Activated CD8-positive, alpha-beta memory T cell treated with anti-CD3 and anti-CD28 coated beads for 24 hours (primary cell): ENCODE measurements at places on chromosomes 12 and 14.

- DNase-seq, result no peak
These were observed 386 bp downstream of the LIN52 start for GRCh38 chr14:74085047-74085637.

- DNase-seq, result no peak
These were observed 21.0 kb upstream of the MYBPC1 start for GRCh38 chr12:101573743-101574142.

DNA sequence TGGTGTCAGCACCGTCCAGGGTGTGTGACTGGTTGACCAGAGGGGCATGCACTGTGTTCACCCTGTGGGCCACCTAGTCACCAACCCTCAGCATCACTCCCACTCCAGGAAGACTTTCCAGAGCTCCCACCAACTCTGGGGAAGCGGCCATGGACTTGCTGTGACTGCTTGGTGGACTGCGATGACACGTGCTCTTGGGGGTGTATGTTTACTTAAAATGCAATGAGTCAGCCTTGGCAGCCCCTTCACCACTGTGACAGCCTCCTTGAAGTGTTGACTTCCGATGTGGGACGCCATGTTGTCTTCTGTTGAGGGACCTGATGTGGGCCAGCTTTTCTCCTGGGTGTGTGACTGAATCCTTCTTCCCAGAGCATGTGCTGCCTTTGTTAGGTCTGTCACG is 151.1 kb upstream of the RTL1 start:
- DNase-seq, result no peak

DNA sequence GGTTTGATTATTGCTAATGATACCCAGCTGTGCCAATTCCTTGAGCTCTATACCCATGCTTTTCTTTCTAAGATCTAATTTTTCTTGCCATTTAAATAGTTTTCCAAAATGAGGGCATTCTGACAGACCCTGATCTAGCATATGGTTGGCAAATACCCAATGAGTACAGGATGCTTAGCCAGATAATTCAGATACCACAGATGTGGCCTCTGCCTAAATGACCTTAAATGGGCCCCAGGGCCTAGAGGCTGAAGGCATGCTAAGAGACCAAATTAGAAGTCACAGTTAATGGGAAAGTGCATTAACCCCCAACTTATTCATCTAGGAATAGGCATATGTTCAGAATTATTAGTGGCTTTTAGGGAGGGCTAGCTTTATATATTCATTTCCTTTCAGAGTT is 122.3 kb upstream of the CNOT2 start:
- no peak for DNase-seq

DNA sequence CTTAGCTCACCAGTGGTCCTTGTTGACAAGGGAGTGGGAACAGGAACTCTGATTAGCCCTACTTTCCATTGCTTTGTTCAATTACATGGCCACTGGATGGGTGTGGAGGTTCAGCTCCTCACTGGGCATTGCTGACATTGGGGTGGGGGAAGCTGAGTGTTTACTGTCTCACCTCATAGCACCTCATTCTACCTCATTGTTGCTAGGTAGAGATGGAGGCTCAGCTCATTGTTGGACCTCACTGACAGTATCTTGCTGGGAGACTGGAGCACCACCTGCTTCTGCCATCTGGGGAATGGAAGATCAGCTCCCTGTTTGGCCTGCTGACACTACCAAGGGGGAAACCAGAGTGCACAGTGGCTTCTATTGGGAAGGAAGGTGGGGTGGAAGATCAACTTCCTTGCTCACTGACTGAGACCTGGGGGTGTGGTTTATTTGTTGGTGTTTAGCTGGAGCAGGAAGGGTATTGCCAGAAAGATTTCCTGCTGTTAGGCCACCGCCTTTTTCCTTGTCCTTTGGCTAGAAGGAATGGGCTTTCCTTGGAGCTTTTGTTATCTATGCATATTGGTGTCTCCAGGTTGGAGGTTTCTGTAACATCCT is 1.3 kb upstream of the OR4E2 start:
- no peak for DNase-seq

DNA sequence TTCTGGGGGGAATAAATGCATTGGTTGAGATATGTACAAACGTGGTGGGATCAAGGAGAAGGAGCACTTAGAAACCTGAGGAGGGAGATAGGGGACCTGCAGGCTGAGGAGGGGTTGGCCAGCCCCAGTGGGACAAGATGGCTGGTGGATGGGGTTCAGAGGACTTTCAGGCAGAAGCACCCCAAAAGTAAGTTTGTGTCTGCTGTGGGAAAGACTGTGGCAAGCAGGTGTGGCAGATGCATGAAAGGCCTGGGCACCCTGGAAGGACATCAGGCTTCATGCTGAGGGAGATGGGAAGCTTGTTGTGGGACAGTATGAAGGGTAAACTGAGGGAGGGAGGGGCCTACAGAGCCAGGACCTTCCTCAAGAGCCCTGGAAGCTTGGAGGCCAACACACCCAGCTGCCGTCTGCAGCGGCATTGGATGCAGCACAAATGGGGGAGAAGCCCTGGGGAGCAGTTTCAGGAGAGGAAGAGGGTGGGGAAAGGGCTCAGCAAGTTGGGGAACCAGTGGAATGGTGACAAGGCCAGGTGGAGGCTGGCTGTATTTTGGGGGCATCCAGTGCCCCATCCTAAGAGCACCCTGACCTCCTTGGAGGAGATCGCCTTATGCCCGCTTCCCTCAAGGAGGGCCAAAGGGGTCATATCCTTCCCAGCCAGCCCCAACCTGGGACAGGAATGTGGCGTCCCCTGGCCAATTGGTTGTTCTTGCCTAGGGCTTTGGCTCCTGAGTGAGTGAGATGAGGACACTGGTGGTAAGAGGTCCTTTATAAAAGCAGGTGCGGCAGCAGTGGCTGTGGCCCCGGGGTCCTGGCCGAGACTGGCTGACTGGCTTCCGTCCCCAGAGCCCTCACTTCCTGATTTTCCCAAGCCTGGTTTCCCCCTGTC is 20.7 kb downstream of the NFKBIA start:
- no peak for DNase-seq

DNA sequence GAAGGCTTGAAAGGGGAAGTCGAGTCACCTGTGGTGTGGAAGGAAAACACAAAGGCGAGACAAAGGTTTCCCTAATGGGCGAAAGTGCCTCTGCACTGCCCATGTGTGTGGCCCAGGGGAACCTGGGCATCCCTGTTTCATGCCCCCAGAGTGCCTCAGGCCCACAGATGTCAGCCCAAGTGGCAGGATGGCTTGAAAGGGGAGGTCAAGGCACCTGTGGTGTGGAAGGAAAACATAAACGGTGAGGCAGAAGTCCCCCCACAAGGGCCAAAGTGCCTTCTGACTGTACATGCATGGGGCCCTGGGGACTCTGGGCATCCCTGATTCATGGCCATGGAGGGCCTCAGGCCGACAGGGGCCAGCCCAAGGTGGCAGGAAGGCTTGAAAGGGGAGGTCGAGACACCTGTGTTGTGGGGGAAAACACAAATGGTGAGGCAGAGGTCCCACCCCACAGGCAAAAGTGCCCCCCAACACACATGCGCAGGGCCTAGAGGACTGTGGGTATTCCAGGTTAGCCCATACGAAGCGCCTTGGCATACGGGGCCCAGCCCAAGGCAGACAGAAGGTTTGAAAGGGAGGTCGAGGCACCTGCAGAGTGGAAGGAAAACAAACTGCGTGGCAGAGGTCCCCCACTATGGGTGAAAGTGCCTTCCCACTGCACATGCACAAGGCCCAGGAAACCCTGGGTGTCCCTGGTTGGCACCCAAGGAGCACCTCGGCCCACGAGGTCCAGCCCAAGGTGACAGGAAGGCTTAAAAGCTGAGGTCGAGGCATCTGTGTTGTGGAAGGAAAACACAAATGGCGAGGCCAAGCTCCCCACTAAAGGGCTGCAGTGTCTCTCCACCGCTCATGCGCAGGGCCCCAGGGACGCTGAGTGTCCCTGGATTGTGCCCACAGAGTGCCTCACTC is 382.3 kb downstream of the ALG10 start:
- peak; percentile 35 for DNase-seq

DNA sequence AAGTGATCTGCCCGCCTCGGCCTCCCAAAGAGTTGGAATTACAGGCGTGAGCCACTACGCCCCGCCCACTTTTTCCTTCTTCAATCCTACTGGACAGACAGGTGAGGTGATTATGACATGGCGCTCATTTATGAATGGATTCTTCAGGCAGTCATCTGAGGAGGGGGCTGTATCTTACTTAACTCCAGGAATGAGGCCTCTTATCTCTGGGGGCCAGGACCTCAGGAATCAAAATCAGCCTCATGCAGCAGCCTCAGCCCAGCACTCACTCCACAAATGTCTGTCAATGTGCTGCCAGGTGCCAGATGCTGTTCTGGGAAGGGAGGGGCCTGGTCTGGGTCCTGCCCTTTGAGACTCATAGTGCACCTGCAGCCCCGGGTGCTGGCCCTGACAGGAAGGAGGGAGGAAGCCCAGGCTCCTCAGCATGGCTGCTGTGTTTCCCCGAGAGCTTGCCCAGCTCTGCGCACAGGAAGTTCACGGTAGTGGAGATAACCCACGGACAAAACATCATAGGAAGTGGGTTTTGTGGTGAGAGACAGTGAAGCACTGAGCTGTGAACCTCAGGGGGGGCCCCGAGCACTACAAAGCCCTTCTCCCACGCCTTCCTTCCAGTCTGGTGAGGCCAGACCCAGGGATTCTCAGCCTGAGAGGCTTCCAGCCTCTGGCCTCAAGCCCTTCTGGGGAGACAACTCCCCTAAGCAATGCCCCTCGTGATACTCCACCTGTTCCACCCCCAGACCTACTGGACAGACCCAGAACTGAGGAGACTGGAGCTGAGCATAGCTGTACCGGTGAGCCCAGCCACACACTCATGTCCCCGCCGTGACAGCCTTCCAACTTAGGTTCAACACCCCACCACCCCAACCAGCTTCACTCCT is 22.3 kb downstream of the GALNT6 start:
- DNase-seq, result peak; percentile 90

- DNase-seq, result no peak
These were observed 127.9 kb downstream of the EFCAB11 start for GRCh38 chr14:89826596-89826995.

- DNase-seq, result no peak
These were observed at the start of gene EFS for GRCh38 chr14:23365036-23365731. Gene EFS (minus strand): TSS chr14:23365172. CDS start chr14:23365025, 147 bp downstream.

DNA sequence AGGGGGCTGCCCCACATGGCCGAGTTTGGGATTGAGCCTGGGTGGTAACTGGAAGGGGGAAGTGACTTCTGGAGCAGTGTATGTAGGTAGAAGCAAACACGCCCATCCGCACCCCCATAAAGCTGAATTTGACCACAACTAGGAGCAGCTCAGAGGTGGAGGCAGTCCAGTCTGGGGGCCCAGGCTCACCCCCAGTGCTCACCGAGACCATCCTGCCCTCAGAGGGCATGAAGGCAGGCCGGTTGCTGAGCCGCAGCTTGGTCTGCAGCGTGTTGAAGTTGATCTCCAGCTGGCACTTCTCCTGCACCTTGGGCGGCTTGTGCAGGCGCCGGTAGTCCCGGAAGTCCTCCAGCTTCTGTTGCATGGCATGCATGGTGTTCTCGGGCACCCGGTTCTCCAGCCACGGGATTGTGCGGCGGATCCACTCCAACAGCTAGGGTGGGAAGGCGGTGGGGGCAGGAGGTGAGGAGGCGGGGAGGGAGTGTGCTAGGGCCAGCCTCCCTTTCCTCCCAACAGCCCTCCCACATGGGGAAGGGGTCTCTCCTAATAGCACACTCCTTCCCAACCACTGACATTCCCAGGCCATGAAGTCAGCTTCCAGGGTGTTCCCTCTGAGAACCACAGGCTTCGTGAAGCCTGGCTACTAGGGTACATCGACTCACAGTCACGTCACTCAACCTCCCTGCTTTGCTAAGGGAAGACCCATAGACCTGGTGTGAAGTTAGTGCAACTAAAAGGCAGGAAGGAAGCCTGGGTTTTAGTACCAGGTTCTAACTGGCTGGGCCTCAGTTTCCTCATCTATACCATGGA is 87.0 kb downstream of the ACTN1 start:
- no peak for DNase-seq

DNA sequence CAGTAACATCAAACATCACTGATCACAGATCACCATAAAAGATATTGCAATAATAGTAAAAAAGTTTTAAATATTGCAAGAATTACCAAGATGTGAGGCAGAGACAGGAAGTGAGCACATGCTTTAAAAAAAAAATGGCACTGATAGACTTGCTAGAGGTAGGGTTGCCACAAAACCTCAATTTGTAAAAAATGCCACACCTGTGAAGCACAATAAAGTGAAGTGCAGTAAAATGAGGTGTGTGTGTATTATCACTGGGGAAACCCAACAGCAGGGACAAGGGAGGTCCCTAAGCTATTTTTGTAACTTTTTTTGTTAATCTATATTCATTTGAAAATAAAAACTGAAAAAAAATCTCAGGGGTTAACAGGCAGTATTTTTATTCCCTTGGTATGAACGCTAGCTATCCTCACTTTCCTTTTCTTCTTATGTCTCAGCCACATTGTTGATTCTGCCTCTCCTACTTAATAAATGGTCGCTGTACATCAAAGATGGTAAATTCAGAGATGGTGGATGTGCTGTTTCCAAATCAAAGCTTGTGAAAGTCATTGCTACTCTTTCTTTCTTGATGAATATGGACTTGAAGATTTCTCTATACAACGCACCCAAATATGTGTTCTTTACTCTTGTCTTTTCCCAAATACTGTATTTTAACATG is 14.0 kb upstream of the KLRD1 start:
- no peak for DNase-seq

DNA sequence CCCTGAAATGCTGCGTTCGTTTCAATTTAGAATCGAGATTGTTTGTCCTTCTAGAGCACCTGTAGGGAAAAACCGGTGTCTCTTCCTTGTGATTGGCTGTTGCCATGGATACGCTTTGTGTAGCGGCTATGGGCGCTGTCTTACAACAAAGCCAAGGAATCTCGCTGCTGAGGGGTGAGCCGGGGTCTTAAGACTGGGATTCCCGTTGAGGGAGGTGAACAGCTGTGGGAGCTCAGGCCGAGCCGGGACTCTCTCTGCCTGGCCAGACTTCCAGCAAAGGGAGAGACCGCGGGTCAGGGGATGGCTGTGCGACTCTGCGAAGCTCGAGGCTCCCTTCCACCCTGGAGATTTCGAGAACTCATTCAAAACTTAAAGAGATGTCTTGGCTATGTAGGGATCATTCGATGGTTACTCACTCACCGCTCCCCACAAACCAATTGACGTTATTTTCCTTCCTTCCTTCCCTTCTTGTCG is at the start of the genes LRRIQ1 and TSPAN19:
TSS of gene LRRIQ1 (plus strand) at position 118 of the 474 bp plus-strand sequence. CDS start 1,826 bp downstream, outside the sequence.
TSS of gene TSPAN19 (minus strand) at position 44 of the 474 bp plus-strand sequence. CDS start 6,331 bp downstream, outside the sequence.
- DNase-seq, result peak; percentile 61

GRCh38 chr12:52127683-52128450 is 48.4 kb downstream of the SMIM41 start:
- DNase-seq, result no peak

- peak; percentile 15 for DNase-seq
These were observed 1.4 kb downstream of the SERPINA9 start for GRCh38 chr14:94474581-94475031.

GRCh38 chr14:59690426-59690825 is 113.8 kb upstream of the CCDC175 start:
- no peak for DNase-seq

DNA sequence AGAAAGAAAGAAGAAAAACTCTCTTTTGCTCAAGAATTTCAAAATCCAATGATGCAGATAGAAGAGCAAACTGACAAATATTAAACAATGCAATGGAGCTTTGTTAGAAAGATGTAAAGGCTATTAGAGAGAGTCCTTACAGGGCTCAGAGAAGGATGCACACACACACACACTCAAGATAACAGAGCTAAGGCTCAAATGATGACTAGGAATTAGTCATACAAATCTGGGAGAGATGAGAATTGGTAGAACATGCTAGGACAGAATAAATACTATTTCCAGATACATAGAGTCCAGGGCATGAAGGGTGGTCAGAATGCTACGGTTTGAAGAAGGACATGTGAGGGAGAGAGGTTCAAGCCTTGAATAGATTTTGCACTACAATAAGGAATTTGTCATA is 650.1 kb upstream of the MDGA2 start:
- no peak for DNase-seq
